ENCODE measurements at places on chromosomes 1 and 21.
A peak's percentile ranks its signal among the peaks of the same experiment; 100 is the strongest.

DNA sequence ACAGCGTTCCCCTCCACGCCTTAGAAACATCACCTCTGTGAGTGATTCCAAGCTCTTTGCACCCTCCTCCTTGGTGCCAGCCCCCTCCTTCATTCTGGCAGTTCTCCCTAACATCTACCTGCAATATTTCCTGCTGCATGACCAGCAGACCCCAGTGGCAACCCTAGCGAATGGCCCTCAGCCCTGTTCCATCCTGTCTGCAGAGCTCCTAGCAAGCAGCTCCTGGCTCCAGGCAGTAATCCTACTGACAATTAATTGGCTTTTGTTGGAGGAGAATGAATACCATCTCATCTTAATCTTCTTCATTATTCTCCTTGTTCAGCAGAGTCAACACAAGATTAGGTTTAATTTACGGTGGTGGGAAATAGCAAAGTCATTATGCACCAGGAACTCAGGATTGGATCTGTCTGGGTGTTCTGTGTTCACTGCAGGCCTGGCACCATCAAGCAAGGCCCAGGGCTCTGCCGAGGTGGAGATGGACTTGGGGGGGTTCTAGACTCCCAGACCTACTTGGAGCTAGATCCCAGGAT is 12.4 kb downstream of the FBXO2 start:
- no peak for DNase-seq

DNA sequence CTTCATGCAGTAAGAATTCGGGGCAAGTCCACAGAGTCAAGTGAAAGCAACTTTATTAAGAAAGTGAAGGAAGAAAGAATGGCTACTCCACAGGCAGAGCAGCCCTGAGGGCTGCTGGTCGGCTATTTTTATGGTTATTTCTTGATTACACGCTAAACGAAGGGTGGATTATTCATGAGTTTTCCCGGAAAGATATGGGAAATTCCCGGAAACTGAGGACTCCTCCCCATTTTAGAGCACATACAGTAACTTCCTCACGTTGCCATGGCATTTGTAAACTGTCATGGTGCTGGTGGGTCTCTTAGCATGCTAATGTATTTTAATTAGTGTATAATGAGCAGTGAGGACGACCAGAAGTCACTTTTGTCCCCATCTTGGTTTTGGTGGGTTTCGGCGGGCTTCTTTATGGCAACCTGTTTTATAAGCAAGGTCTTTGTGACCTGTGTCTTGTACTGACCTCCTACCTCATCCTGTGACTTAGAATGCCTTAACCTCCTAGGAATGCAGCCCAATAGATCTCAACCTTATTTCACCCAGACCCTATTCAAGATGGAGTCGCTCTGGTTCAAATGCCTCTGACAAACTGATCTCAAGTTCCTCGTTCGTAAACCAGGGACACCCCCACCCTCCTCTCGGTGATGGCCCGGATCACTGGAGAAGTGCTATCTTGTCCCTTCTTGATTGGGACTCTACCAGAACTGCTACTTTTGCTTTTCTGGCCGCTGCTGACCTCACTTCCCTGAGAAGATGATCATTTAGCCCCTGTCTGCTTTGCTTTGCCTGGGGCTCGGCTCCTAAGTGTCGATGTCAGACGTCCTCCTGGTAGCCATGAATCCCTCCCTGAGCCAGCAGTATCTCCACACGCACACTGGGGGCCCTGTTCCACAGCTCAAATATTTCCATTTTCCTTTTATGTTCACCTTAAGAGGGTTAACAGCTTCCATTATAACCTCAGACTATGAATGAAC is 48.8 kb downstream of the CLSTN1 start:
- no peak for DNase-seq

- DNase-seq: no peak
Measured at GRCh38 chr1:74857676-74858075, 124.7 kb downstream of the TYW3 start.

DNA sequence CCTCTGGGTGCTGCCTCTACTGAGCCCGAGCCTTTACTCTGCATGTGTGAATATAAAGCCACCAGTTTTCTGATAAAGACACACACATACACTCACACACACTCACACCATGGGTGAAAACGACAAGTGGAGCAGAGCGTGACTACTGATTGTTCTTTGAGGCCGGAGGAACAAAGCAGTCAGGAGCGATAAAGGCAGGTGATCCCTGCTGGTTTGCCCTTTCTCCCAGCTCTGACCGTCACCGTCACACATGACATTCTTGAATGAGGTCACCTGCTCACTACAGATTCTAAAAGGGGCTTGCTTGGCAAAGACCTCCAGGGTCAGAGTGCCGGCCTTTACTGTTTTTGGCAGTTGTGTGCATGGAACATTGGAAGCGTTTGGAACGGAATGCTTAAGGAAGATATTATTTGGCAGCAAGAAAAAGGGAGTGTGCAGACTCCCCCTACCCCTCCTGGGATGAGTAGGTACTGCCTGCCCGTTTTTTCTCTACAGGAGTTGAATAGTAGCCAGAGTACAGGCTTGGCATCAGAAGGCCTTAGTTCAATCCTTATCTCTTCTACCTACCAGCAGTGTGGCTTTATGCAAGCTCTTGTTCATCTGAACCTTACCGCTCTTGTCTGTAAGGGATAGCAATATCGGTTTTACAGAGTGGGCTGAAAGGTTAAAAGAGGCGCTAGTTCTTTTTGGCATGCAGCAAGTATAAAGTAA is 79.7 kb downstream of the PBX1 start:
- no peak for DNase-seq

GRCh38 chr1:200206340-200206739 is 178.8 kb downstream of the NR5A2 start:
- peak; percentile 34 for DNase-seq

DNA sequence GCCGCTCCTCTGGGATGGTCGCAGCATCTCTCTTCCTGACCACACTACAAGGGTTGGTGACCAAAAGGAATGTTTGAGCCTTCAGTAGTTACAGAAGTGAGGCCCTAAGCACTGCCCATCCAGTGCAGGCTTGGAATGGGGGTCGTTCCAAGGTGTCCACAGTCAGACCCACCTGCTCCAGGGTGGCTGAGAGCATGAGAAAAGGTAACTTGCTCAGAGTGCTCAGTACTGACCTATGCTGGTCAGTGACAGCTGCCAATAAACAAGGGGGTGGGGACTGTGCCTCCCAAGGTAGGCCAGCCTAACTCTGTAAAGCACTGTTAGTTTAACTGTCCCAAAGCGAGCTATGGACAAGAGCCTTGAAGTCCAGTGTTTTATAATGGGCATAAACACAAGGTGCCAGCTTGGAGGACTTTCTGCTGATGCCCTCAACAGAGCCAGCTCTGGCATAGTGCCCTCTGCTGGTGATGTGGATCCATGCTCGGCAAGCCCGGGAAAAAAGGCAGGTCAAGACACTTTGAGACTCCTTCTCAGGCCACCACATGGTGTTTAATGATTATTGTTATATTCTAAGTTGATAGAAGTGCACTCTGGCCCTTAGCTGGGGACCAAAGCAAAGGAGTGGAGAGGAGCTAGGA is 78.1 kb upstream of the DNAH14 start:
- no peak for DNase-seq

GRCh38 chr1:56202796-56203492 is 376.4 kb downstream of the PLPP3 start:
- DNase-seq: no peak

GRCh38 chr1:69991644-69992043 is 213.7 kb downstream of the LRRC40 start:
- no peak for DNase-seq

- no peak for DNase-seq
Measured at GRCh38 chr1:70807088-70807664, 240.4 kb downstream of the PTGER3 start.

DNA sequence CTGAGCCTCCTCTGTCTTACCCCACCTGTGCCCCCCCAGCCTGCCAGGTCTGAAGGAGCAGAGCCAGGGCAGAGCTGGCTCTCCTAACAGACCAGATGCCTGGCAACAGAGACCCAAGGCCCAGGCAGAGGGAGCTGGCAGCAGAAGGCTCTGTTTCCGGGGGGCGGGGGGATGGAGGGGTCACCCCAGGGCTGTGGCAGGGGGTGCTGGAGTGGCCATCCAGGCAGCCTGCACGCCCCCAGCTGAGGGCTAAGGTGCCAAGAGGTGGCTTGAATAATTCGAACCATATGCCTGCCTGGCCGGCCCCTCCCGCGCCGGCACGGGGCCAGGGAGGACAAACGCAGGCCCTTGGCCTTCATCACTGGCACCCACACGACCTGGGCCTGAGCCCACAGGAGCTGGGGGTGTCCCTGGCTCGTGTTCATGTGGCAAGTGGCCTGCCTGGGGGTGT is 16.0 kb upstream of the PLEKHG5 start:
- DNase-seq: no peak

DNA sequence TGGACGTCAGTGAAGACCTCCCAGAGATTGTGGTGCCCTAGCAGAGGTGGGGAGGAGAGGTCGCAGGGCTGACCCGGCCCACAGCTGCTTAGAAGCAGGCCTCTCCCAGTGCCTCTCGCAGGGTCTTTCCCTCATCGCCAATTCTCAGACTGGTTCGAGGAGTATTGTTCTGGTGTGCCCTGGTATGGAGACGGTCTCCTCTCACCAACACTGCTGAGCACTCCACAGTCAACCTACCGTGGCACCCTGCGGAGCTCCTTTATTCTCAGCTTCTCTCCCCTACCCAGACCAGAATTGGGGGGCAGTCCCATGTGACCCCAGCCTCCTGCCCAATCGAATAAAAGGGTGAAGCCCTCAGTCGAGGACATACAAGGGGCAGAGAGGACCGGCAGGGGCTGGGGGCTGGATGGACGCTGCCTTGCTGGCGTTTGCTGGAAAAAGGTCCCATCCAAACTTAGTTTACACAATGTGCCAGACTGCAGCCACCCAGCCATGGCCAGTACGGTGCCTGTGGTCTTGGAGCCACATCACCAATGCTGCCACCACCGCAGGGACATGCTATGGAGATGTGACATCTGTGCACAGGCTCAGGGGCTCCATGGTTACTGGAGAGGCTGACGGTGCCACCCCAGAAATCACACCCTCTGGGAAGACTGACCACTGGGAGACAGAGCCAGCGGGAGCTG is 80.8 kb downstream of the STUM start:
- DNase-seq: no peak

DNA sequence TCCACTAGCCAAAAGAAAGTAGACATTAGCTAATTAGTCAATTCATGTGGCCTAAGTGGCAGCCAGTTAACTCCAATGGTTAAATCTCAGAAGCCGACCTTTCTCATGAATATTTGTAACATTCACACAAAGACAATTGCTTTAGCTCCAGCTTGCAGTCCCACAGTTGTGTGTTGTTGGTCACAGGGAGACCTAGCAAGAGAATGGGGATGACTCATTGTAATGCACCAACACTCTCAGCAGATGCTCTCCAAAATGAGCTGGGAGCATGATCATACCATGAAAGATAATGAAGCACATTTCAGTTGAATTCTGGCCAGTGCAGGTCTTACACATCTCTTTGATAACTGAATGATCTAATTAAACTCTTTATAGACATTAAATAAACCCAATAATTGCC is 160.4 kb downstream of the HLX start:
- peak; percentile 29 for DNase-seq

- no peak for DNase-seq
Measured at GRCh38 chr1:228225165-228225710, 17.4 kb downstream of the OBSCN start.

DNA sequence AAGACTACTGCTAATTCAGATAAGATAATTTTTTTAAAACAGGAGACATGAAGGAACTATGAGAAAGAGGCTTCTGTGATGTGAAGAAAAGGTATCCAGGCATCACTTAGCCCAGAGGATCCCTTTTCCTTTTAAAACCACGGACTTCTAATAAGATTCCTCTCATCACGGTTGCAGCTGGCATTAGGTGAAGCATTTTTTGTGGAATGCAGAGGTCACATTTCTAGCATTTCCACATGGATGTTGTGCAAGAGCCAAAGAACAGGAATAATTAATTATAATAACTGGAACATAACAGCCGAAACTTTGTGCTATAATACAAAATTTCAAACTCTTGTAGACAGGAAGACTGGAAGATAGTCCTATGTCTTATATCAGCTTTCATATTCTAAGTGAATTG is 27.6 kb downstream of the CYP2J2 start:
- no peak for DNase-seq

DNA sequence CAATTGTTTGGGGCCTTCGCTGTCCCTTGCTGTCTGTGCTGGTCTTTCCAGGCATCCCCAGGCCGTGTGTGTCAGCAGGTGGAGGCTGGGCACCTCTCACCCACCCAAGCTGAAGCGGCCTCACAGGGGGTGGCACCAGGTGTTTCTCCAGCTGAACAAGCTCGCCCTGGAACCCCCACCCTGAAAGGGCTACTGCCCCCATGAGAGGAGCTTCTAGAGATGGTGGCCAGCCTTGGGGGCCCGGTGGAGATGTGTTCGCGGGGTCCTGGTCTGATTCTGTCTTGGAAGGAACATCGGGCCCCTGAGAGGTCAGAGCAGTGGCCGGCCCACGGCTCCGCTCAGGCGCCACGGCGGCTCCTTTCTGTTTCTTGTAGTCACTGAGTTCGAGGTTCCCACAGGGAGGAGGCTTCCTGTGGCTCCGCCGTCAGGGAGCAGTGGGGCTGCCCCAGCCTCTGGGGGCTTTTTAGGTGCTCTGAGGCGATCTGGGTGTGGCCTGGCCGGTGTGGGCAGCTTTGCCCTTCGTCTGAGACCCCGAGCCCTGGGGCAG is 46.9 kb downstream of the SKI start:
- DNase-seq: no peak

DNA sequence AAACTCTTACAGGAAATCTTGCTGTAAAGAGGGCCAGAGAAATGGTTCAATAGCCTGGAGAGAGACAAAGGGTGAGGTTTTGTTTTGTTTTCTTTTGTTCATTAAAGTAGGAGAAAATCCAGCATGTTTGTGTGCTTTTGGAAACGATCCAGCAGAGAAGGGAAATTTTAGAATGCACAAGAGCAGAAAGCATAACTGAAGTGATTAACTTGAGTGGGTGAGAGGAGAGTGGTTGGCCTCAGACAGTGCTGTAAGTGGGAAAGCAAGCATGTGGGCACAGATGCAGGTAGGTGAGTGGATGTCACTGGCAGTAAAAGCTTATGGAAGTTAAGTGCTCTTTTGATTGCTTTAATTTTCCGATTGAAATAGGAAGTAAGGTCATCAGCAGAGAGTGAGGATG is 50.2 kb downstream of the EEIG2 start:
- DNase-seq: no peak

DNA sequence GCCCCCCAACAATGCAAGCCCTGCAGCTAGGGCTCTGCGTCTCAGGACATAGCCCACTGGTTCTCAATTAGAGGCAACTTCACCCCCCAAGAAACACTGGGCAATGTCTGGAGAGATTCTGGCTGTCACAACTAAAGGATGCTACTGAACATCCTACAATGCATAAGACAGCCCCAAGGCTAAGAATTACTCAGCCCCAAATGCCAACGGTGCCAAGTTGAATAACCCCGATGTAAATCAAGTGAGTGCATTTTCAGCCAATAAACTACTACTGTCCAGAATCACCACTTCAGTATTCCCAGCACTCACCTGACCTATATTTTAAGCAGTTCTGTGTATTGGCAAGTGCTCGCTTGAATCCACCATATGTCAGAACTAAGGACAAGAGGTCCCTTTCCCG is 6.9 kb downstream of the RIPK4 start:
- DNase-seq: no peak

- no peak for DNase-seq
Measured at GRCh38 chr1:199010933-199011332, 372.1 kb downstream of the PTPRC start.

All from GM04503 (cell line).